Stimulated activated CD4-positive, alpha-beta T cell treated with anti-CD3 and anti-CD28 coated beads, Interleukin-1b, Interleukin-23, amount 100 ng/mL, for 4 hours (primary cell): ENCODE measurements at places on chromosomes 6 and 20.

GRCh38 chr20:56957737-56958553 lies 308.5 kb downstream of the BMP7 start:
- no peak for DNase-seq

GRCh38 chr6:55047451-55048044 lies 126.8 kb upstream of the HCRTR2 start:
- no peak for DNase-seq

GRCh38 chr20:41458761-41459160 lies 92.1 kb upstream of the EMILIN3 start:
- no peak for DNase-seq

DNA sequence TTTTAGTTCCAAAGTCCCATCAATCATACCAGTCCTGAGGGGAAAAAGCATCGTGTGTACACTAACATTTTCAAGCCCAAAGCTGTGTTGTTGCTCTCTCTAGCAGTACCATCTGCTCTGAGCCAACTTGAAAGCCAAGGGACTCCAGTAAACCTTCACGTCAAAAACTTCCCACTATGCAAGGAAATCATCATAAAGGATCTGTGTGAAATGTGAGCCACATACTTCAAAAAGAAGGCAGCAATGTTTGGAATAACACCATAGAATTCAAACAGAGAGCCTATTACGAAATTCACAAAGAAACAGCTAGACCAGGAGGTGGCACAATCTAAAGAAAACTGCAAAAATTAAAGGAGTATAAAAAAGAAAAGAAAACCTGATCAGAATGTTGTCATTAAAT lies 399.8 kb upstream of the EPHA7 start:
- DNase-seq: no peak

DNA sequence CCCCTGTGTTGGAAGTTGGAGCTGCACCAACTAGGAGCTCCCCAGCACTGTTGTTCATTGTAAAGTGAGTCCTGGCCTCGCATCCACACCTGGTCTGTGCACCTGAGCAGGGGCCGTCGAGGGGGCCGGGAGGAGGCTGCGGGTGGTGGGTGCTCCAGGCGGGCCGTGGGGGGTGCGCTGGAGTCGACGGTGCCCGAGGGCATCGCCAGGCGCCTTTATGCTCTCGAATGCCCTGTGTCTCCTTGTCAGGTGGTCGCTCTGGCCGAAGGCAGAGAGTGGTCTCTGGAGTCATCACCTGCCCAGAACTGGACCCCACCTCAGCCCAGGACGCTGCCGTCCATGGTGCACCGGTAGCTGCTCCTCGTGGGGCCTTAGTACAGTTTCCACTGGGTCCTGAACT lies 4.3 kb downstream of the ARFGAP1 start:
- DNase-seq: no peak
